Astrocyte of the spinal cord (primary cell): ENCODE measurements at places on chromosomes 6 and 20.

- DNase-seq = no peak
These were observed 36.3 kb upstream of the VEGFA start for GRCh38 chr6:43733471-43734293.

DNA sequence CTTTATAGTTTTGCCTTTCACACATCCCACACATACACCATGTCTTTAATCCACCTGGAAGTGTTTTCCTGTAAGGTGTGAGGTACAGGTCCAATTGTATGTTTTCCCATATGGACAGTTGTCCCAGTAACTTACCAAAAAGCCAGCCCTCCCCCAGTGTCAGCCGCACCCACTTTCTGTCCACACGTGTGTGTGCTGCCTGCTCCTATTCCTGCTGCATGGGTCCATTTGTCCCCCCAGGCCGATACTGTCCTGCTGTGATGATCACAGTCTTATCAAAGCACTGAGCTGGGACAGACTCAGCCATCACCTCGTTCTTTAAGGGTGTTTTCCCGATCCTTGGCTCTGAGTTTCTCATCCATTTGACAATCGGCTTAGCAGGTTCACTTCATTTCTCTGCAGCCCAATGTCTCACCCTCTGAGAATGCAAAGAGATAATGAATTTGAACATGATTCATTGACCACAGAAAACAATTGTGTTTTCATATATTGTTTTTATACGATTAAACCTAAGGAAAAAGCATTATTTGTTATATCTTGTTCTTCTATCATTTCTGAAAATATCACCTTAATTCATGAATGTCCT, 9.6 kb downstream of the VSX1 start:
- no peak for DNase-seq

DNA sequence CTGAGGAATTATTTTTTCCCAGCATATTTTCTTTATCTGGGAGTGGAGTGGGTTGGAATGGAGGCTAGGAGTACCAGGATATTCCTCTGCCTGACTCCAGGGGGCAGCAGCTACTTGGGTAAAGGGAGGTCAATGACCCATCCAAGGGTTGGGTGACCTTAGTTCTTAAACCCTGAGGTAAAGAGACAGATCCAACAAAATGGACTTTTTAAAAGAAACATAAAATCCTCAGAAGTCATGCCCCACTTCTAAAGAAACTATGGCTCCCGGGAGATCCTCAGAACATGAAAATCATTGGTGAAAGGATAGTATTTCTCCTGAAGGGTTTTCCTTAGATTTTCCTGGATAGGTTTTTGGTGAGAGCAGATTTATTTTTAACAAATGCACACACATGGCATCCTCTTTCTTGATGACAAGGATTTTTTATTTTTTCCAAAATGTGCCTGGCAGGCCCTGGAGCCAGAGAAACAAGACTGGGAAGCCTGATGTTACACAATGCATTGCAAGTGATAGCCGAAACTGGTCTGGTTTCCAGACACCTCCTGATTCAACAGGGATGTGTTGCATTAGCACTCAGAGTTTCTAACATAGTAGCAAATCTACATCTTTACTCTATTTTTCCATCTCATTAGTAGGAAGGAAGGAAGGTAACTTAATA, 240.9 kb upstream of the BTBD3 start:
- peak; percentile 34 for DNase-seq

- peak; percentile 58 for DNase-seq
These were observed 43.9 kb upstream of the DEK start for GRCh38 chr6:18308070-18308735.

GRCh38 chr6:141914646-141915045, 218.1 kb upstream of the GJE1 start:
- DNase-seq = no peak

DNA sequence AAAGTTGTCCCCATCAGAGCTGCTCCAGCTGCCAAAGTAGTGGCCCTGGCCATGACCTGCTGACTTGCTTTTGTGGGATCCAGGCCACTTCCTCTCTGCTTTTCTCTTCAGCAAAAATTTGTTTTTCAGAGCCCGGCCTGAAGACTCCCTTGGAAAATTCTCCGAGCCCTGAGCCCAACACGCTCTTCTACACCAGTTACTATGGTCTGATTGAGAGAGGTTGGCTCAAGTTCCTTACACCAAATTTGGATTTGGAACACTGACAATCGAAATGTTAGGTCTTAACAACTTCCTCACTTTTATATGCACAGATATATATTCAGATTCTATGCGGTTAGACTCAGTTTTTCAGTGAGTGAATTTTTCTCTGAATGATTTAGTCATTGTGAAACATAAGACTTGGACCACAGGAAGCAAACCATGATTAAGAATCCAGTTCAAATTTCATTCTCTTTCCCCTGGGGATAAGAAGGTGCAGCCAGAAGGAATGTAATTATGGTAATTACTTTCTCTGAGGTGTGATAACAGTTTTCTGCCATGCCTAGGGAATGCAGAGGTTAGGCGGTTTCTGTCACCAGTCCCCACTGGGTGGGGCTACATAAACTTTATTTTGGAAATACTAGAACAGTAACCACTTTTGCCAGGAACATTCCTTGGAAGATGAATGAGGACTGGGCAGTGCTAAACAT, 365.2 kb downstream of the SYNE1 start:
- peak; percentile 74 for DNase-seq

- peak; percentile 91 for DNase-seq
These were observed 105.8 kb downstream of the SLX4IP start for GRCh38 chr20:10540636-10541493.
